ENCODE measurements at places on chromosomes 13 and 19.

DNA sequence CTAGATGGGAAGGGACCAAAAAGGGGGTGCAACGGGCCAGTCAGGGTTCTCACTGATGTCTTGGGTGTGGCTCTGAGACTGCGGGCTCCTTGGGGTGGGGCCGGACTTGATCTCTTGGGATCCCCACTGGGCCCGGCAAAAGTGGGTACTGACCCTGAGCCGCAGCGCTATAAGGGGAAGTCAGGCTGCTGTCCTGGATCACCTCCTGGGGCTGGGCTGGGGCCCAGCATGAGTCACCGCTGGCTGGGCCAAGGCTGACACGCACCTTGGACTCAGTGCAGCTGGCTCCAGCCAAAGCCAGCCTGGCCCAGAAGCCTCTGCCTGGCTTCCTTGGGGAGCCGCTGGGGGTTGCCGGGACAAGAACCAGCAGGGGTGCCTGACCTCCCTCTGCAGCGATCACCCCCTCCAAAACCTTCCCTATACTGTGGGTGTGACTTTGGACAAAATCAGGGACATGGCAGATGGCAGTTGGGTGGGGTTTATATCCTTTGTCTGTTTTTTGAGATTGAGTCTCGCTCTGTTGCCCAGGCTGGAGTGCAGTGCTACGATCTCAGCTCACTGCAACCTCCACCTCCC is 617 bp upstream of the IQCN start:
- DNase-seq = no peak

DNA sequence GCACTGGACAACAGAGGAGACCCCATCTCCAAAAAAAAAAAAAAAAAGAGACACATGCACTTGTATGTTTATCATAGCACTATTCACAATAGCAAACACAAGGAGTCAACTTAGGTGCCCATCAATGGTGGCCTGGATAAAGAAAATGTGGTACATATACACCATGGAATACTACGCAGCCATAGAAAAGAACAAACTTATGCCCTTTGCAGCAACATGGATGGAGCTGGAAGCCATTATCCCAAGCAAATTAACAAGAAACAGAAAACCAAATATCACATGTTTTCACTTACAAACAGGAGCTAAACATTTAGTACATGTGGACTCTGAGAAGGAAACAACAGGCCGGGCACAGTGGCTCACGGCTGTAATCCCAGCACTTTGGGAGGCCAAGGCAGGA is 155.7 kb downstream of the ABCC4 start:
- no peak for DNase-seq

- DNase-seq = no peak
These were observed 32.2 kb upstream of the TEX29 start for GRCh38 chr13:111288276-111288675.

DNA sequence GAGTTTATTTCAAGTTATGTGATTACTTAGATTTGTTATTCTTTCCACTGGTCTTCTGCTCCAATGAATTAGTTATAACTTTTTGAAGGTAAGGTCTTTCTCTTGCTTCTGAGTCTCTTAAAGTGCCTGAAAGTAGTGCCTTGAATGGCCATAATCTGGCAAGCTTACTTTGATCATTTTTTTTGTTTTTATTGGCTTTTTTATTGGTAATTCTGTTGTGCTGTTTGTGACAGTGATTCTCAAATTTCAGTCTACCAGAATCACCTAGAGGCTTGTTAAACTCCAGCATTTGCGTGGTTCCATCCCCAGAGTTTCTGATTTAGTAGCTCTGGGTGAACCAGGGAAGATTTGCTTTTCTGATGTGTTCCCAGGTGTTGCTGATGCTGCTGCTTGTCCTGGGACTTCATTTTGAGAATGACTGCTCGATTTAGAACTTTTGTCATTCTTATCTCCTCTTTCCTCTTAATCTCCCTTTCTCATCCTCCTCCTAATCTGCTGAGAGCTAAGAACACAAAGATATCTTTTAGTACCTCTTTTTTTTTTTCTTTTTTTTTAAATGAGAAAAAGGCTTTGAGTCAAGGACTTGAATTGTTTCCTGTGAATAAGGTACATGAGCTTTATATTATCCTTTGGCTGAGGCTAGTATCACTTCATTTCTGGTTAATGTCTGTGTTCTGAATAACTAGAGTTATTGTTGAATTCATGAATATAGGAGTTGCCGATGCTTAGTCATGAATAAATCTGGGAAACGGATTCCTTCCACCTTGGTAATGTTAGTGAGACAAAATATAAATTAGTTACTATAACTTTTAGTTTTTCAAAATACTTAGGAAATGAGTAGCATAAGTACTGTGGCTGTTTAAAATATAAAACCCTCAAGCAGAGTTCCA is 91.4 kb downstream of the PAN3 start:
- DNase-seq = no peak

DNA sequence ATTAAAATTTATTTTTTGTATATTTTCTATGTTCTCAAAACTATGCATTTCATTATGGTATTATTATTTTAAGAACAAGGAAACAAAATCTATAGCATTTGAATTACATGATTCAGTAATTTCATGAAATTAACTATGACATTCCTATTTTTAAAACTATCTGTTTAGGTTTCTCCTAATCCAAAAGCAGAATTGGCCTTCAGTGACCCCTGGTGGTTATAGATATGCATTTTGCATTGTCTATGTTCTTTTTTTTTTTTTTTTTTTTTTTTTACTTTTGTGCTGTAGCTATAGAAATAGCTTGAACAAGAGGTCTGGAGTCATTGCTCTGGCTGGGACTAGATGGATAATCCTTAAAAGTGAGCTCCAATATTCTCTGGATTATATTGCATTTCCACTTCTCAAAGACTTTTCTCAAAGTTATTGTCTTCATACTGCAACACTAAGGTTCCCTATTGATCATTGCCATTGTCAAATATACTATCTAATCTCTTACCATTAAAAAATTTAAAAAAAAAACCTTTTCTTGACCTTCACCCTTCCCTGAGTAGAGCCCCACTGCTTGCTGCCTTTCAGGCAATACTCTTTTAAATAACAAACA is 15.9 kb upstream of the DNAJC3 start:
- no peak for DNase-seq

- no peak for DNase-seq
These were observed 25.5 kb upstream of the MCF2L start for GRCh38 chr13:112943309-112944125.

Data from T-helper 22 cell (primary cell).